ENCODE measurements at places on chromosomes 3 and 15. TPM values are rescaled to one million over a fixed set of nuclear protein-coding genes. Genes with fewer than 3 reads are reported as not detected.

DNA sequence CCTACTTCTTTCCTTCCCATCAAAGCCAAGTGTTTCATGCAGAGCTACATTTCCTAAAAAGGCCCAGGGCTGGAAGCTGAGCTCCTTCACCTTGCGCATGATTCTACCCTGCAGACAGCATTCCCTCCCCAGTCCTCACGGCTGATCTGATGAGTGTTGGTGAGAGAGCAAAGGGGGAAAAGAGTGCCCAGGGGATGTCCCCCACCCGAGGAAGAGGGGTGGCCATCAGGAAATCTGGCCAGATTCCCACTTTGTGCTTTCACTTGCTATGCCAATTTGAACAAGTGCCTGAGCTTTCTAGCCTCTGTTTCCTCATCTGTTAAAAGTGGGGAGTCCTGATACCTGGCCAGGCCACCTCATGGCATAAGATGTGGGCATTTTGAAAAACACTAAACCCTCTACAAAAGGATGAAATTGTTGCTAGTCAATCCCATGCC, 231.0 kb upstream of the TLE3 start:
- no peaks in the 10 kb centered on the region for H3K27me3 ChIP-seq
- H3K4me3 ChIP-seq: no peak overlapping the region
- H3K4me1 ChIP-seq: peaks cover 39% of the 10 kb centered on the region
- DNase-seq: peak; percentile 8
- H3K27ac ChIP-seq: no peak overlapping the region

GRCh38 chr3:18892756-18893155, 255.6 kb upstream of the KCNH8 start:
- H3K4me3 ChIP-seq: no peak overlapping the region
- no peaks in the 10 kb centered on the region for H3K27me3 ChIP-seq
- no peak overlapping the region for H3K27ac ChIP-seq
- H3K4me1 ChIP-seq: no peaks in the 10 kb centered on the region

- no peaks in the 10 kb centered on the region for H3K27me3 ChIP-seq
- H3K36me3 ChIP-seq: no peaks in the 10 kb centered on the region
- H3K27ac ChIP-seq: no peak overlapping the region
- peaks cover 32% of the 10 kb centered on the region for H3K4me1 ChIP-seq
These were observed 15.7 kb upstream of the CNBP start for GRCh38 chr3:129199366-129199765.

Gene NPAP1
- not detected for polyA plus RNA-seq

DNA sequence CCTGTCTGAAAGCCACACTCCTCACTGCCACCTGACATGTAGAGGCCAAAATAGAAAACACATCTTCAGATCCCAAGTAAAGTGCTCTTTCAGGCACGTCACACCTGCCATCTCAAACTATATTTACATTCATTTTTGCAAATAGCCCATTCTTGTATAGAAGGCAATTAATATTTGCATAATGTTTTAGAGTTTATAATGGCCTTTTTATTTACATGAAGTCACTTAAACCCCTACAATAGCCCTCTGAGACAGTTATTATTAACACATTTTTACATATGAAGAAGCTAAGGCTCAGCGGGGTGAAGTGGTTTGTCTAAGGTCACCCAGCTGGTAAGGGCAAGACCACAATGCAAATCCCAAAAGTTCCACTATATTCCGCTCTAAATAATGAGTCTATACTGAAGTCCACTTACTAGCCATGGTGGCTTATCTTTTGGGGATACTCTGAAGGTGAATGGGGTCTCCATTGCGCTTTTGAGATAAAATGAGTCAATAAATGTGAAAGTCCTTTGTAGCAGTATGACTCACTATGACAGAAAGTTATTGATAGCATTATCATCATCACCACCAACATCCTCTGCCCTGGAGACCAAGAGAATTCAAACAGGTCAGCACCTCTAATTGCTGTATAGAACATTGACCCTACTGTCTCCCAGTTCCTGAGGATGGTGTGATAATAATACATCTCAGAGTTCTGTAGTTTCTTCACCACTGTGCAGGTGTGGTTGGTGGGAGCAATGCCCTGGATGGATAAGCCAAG, 155.9 kb upstream of the BCL6 start:
- no peak overlapping the region for H3K27ac ChIP-seq
- no peak overlapping the region for H3K4me3 ChIP-seq
- DNase-seq: no peak
- H3K4me1 ChIP-seq: no peaks in the 10 kb centered on the region

DNA sequence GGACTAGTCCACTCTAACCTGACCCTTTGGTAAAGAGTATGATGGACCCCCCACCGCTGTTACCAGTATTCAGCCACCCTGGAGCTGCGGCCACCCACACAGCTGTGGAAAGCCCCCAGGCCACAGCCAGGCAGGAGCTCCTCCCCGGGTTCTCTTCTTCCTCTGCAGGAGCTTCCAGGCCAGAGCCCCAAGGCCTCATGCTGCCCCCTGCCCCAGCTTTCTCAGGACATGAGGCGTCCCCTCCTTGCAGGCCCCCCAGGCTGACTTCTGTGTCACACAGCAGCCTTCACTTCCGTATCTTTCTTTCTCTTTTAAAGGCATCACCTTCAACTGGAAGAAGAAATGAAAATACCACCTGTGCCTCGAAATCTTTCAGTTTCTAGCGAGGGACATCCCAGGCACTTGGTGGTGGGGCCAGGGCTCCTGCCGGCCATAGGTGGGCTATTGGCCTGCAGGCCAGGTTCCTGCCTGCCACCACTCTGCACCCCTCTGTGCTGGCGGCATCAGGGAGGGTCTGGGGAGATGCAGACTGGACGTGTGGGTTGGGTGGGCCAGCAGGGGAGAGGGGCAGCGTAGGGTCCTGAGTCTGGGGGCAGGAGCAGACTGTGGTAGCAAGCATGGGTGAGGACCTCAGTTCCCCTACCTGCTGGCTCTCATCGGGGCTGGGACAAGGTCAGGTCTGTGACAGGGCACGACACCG, 19.9 kb downstream of the KLF13 start:
- H3K4me1 ChIP-seq: peaks cover 61% of the 10 kb centered on the region
- no peaks in the 10 kb centered on the region for H3K27me3 ChIP-seq
- DNase-seq: no peak
- H3K4me3 ChIP-seq: no peak overlapping the region
- H3K27ac ChIP-seq: peak overlapping the region; percentile 16
- no peaks in the 10 kb centered on the region for H3K36me3 ChIP-seq

- H3K4me1 ChIP-seq: no peaks in the 10 kb centered on the region
- DNase-seq: no peak
- no peak overlapping the region for H3K27ac ChIP-seq
These were observed 60.9 kb upstream of the ATP13A5 start for GRCh38 chr3:193439423-193439822.

DNA sequence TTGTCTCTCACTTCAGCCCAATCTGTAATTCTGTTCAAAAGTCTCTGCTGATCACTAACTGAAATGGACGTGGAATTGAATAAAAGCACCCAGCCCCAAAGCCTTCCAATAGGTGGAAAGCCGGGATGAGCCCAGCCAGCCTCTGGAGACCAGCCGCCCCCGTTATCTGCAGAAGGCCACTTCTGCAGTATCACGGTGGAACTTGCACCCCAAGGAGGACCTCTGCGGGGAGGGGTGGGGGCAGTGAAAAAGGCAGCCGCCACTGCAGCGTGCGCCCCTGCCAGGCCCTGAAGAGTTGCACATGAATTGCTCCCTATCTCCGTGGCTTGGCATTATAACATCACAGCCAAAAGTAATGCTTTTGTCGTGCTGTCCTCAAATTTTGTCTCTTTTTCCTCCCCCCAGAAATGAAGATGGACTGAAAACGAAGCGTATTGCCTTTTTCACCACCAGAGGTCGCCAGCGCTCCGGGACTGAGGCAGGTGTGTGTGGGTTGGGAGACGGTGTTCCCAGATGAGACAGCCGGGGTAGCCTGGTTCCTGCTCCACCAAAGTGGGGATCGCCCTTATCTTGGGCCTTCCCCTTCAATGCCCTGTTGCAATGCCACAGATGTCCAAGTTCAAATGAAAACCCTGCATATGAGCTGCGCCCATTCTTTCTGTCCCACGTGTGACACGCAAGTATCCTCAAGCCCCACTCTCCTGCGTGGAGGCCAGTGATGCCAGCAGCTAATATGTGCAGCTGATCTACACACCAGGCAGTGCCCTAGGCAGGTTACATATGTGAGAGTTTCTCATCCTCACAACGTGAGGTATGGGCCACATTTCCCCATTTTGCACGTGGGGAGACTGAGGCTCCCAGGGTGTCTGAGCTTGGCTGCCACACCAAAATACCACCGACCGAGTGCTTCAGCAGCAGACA, 96.0 kb downstream of the LRRK1 start:
- H3K4me1 ChIP-seq: no peaks in the 10 kb centered on the region
- H3K27ac ChIP-seq: no peak overlapping the region
- peaks cover 60% of the 10 kb centered on the region for H3K36me3 ChIP-seq
- H3K4me3 ChIP-seq: no peak overlapping the region
- H3K27me3 ChIP-seq: no peaks in the 10 kb centered on the region

All from stomach (tissue), 19 donors.